PC-9 (cell line): ENCODE measurements at places on chromosomes 7 and 10. TPM values are rescaled to one million over a fixed set of nuclear protein-coding genes. Genes with fewer than 3 reads are reported as not detected.

DNA sequence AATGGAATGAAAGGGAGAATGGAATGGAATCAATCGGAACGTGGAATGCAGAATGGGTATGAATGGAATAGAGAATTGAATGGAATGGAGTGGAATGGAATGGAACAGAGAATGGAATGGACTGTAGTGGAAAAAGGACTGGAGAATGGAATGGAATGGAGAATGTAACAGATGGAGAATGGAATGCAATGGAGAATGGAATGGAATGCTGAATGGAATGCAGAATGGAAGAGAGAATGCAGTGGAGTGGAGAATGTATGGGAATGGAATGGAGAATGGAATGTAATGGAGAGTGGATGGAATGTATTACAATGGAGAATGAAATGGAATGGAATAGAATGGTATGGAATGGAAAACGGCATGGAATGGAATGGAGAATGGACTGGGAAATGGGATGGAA is 96.9 kb downstream of the NSUN6 start:
- DNase-seq, result no peak

DNA sequence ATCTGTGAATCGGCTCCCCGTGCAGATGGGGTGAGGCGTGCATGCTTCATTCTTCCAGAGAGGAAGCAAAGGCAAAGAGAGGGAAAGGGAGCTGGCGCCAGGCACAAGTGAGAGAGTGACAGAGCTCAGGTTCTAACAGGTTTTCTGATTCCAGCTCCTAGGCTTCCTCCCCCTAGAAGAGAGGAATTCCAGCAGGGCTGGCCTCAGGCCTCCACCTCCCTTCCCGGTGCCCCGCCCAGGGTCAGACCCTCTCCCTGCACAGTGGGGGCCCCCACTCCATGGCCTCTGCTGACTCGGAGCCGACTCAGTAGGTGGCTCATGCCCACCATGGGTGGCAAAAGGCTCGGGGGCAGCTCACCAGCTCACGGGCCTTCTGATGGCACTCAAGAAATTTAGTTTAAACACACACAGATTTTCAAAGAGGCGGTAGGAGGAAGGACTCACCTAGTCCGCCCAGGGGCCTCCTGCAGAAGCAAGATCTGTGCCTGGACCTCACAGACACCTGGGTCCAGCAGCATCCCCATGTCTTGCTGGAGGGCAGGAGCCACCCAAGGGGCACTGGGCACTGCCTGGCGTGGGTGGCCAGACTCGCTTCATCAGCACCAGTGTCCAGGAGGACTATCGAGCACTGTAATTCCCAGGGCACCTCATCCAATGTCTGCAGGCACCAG is 183.5 kb downstream of the MAD1L1 start:
- DNase-seq, result no peak

DNA sequence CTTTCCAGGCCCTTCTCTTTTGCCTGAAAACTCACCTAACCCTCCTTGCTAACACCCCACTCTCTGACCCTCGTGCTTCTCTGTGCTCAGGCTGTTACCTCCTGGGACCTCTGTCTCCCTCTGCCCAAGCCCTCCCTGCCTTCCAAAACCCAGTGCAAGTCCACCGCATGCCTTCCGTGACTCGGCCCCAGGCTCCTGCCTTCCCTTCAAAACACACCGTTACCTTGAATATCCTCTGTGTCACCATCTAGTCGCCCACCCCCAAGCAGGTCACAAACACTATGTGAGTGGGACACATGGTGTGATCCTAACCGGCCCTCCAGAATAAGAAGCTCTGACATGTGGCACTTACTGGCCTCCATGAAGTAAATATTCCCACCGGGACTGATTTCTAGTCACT is 176.7 kb downstream of the GRID1 start:
- no peak for DNase-seq

- DNase-seq, result peak; percentile 73
Observed at GRCh38 chr10:89633484-89633883, 11.6 kb downstream of the PANK1 start.

- no peak for DNase-seq
Observed at GRCh38 chr7:155358948-155359712, 61.5 kb downstream of the INSIG1 start.

DNA sequence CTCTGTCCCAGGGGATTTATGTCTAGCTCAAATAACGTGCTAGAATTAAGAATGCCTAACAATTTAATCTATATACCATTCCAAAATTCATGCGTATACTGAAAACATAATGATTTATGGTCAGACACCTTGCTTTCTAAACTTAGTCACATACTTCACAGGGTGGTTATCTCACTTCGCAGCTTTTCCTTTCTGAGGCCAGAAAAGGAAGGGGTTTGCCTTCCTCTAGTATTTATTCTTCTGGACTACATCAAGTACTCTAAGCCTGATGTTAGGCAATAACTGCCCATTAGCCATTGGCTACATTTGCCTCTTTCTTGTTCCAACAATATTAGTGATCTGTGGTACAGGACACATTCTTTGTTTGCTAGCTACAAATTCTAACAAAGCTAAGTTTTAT is 72.6 kb upstream of the FHIP2A start:
- no peak for DNase-seq

GRCh38 chr10:63257778-63258177 is 124.7 kb downstream of the NRBF2 start:
- DNase-seq, result no peak

- DNase-seq, result no peak
Observed at GRCh38 chr7:87173471-87173870, 21.2 kb downstream of the DMTF1 start.

DNA sequence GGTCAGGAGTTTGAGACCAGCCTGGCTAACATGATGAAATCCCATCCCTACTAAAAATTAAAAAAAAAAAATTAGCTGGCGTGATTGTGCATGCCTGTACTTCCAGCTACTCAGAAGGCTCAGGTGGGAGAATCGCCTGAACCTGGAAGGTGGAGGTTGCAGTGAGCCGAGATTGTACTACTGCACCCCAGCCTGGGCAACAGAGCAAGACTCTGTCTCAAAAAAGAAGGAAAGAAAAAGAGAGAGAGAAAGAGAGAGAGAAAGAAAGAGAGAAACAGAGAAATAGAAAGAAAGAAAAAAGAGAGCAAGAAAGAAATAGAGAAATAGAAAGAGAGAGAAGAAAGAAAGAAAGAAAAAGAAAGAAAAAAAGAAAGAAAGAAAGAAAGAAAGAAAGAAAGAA is 292.8 kb upstream of the KLF6 start:
- no peak for DNase-seq

GRCh38 chr10:7260412-7260900 is 150.4 kb downstream of the SFMBT2 start:
- peak; percentile 2 for DNase-seq

DNA sequence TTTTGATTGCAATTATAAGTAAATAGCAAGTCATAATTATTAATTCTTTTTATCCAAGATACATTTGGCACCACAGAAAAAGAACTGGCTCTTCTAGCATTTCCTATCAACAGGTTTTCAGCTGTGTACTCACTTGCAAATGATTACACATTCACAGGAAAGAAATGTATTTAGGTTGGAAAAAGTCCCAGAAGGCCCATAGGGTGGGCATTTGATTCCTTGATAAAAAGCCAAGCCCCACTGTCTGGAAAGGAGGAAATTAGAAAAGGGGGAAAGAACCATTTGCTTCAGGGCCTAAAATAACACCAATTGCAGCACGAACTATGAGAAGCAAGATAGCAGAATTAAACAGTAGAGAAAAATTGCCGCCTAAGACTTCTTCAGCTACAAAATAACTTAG is 80.8 kb upstream of the COL1A2 start:
- DNase-seq, result no peak

DNA sequence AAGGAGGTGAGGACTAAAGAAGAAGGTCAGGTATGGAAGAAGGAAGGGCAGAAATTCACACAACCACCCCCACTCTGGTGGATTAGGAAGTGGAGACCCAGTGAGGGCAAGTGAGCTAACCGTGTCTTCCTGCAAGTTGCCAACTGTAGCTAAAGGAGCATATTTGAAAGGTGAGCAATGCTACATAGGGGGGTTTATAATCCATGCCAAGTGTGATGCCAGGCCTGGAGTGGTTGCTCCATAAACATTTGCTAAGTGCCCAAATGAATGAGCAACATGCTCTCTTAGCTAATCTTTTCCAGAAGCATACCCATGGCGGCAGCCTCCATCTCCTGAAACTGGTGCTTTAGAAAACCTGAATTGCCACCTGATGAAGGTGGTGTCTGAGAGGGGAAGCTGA is 121.6 kb downstream of the LRRC18 start:
- DNase-seq, result no peak

DNA sequence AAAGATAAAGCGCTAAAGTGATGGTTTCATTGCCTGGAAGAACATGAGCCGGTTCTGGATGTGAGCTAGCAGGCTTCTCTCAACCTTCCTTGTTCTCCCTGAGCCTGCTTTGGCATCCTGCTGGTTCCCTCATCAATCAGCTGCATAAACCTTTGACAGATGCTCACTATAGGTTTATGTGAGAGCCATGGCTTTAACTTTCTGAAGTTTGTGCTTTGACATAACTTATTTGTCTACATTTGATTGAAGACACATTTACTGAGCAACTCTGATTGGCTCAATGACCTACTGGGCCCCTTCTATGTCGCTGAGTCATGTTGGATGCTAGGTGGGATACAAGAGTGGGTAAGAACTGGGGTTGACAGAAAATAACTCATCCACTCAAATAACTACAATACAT is 192.0 kb downstream of the ADAM12 start:
- DNase-seq, result no peak

DNA sequence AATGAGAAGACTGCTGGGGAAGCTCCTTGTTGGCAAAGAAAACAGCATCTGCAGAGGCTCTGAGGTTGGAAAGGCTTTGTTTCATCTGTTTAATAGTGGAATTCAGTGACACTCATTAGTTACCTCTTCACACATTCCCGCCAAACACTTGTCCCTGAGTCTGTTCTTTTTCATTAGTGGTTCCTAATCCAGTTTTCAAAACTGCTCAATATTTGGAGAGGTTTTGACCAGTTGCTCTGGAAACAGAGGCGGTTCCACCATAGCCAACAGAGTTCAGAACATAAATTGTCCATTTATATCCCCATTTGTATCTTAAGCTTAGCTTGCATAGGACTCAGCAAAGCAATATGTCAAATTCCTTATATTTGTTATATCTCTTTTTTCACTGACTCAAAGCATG is 754.6 kb downstream of the AUTS2 start:
- DNase-seq, result no peak

DNA sequence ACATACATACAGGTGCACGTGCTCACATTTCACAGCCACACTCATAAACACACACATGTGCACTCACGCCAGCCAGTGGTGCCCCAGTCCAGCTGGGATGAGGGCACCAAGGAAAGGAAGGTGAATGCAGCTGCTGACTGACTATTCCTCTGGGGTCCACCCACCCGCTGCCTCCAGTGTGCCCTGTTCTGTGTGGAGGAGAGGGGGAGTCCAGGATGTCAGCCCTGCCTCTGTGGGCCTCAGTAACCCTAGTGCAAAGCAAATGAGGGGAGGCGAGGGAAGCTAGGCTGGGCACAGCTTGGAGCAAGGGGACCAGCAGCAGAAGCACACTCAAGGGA is 57.6 kb downstream of the YKT6 start:
- DNase-seq, result no peak

The ODAD2 gene
- not detected in 2 replicates for total RNA-seq

The GJD4 gene
- not detected in 2 replicates for total RNA-seq

The CC2D2B gene
- total RNA-seq, result not detected in 2 replicates

The HK1 gene
- 128 and 140 TPM in 2 replicates for total RNA-seq

The SUPV3L1 gene
- 49.9 and 55.7 TPM in 2 replicates for total RNA-seq

The TCERG1L gene
- total RNA-seq, result not detected in 2 replicates

The TMEM184A gene
- total RNA-seq, result 21.4 TPM in 2 replicates

The HIBADH gene
- 72.4 and 73.9 TPM in 2 replicates for total RNA-seq
